ENCODE measurements at places on chromosomes 13 and 19. TPM values are rescaled to one million over a fixed set of nuclear protein-coding genes. Genes with fewer than 3 reads are reported as not detected.

The ZNF221 gene
- 1.9 TPM for total RNA-seq

The MAP4K1 gene
- total RNA-seq: 269 TPM

The UHRF1 gene
- 173 TPM for total RNA-seq

The CCDC122 gene
- total RNA-seq: 1.3 TPM

The ZNF528 gene
- total RNA-seq: 14.7 TPM

The LTBP4 gene
- 54.7 TPM for total RNA-seq

All from activated CD8-positive, alpha-beta T cell treated with anti-CD3 and anti-CD28 coated beads, Interleukin-2, amount 10 ng/mL, durations not matched to agents 7 days and 5 days (primary cell).